ENCODE measurements at places on chromosomes 2 and 18. TPM values are rescaled to one million over a fixed set of nuclear protein-coding genes. Genes with fewer than 3 reads are reported as not detected.

Gene CCDC141
- total RNA-seq = 39.1 TPM

- no peak for DNase-seq
Observed at GRCh38 chr2:98846041-98846440, 90.0 kb downstream of the CRACDL start.

DNA sequence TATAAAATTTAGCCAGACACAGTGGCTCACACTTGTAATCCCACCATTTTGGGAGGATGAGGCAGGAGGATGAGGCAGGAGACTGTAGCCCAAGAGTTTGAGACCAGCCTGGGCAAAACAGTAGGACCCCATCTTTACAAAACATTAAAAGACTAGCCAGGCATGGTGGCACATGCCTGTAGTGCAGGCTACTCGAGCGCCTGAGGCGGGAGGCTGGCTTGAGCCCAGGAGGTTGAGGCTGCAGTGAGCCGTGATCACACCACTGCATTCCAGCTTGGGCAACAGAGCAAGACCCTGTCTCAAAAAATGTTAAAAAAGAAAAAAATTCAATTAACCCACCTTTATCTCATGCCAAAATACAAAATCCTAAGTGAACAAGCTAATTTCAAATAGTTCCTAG lies 4.0 kb downstream of the REV1 start:
- no peak for DNase-seq

Gene PLB1
- 2.4 TPM for total RNA-seq

GRCh38 chr2:100965596-100965995 lies 36.5 kb upstream of the RPL31 start:
- no peak for DNase-seq

- DNase-seq = peak; percentile 27
Observed at GRCh38 chr2:193963472-193964119, 1693.4 kb upstream of the SLC39A10 start.

GRCh38 chr18:49177812-49178211 lies 227.0 kb upstream of the SMAD7 start:
- DNase-seq = no peak

DNA sequence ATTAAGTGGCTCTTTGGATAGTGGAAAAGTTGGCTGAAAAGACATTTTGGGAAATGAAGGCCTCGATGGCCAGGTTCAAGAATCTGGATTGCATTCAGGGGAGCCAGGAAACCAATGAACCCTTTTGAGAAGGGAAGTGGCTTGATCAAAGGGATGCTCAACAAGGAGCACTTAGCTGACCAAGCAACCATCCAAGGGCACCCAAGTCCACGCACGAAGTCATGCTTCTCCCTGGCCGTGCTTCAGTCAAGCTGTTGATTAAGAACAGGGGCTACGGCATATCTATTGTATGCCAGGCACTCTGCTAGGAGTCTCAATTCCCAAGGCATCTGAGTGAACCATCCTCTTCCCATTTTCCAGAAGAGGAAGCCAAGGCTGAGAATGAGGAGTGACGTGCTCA lies 185.8 kb upstream of the GLI2 start:
- DNase-seq = no peak

GRCh38 chr18:11468617-11469016 lies 140.8 kb upstream of the SLC35G4 start:
- no peak for DNase-seq

Gene RESP18
- not detected for total RNA-seq

DNA sequence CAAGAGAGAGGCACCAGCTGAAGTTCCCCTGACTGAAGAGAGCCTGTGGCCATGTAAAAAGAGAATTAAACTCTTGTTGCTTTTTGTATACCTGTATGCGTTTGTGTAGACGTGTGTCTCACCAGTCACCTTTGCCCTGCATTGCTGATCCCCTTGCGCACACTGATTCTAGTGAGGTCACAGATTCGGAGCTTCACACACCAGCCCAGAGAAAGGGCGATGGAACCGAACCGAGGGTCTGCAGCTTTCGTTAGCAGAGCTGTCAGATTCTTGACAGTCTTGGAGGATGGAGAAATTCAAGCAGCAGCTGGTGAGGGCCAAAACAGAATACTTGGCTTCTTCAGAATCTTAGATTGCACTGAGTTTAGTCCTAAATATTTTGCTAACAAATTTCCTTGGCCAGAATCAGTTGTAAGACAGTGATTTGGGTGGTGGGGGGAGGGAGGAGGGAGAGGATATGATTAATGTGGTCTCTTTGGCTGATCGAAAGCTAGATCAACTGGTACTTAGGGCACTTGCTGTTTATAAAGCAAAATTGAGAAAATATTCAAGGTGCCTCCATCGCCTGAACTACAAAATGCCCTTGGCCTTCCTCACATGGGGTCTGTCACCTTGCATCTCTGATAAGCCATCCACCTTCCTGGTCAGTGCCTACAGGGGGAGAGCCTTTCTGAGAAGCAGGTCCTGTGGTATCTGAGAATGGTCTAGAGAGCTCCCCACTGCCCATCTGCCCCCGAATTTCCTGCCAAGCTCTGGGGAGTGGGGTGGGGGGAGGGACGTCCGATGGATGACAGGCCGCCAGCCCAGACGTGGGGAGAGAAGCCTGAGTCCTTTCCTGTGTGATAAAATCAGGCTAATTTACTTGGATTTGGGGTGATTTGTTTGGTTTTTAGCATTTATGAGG lies 123.5 kb downstream of the CABLES1 start:
- no peak for DNase-seq

Gene BOLL
- 2.8 TPM for total RNA-seq

Gene SP140
- total RNA-seq = 1.7 TPM

Gene ZBTB14
- total RNA-seq = 12.5 TPM

Gene NETO1
- not detected for total RNA-seq

DNA sequence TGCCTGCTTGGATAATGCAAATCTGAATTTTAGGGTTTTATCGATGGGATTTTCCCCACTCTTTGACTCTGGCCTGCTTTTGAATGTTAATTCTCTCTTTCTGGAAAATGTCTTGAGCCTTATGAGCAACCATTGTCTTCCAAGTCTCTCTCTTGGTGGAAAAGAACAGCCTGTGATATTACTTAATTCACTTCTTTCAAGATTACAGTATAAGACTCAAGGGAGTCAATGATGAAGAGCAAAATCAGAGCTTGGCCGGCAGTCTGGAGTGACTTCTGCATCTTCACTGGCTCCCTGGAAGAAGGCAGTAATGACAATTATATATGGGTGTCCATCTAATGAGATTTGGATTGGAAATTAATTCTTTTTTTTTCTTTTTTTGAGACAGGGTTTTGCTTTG lies 122.9 kb upstream of the ZEB2 start:
- DNase-seq = no peak

DNA sequence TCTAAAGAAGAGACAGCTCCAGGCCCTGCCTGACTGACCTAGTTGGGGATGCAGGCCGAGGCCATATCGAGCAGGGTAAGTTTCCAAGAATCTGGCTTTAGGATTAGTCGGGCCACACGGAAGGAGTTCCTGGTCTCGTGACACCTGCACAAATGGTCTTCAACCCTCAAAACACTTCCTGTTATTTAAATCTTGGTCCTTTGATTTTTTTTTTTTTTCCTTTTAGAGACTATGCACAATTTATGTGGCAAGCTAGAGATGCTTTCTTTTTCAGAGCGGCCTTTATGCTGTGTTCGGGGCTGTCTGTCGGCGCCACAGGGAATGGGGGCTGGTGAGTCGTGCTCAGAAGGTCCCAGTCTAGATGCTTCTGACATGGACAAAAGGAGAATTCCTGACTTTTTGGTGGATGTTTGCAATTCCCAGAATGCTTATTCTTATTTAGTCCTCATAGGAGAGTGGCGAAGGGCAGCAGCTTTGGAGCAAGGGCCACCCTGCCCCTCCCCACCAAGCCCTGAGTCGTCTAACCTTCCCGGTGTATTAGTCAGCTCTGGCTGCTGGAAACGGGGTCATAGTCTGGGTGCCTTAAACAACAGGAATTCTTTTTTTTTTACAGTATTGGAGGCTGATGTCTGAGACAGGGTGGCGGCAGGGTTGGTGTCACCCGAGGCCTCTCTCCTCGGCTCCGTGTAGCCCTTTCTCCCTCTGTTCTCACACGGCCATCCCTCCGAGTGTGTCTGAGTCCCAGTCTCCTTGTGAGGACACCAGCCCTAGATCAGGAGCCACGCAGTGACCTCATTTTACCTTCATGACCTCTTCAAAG lies 27.4 kb downstream of the HPCAL1 start:
- no peak for DNase-seq

DNA sequence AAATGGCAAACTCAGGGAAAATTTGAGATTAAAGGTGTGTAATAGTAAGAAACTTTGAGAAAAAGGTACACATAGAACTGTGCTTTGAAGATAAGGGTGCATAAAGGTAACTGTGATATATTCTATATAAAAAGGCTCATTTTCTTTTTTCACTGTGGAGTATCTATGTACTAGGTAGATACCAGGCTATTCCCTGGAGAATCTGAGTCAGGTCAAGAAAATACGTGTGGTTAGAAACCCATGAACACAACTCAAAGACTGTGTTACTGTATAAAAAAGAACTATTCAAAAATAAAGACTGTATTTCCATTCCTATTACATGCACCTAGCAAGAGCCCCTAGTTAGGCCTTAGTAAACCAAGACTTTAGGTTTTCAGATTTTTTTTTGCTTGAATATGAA lies 100.1 kb upstream of the GRB14 start:
- DNase-seq = no peak
